ENCODE measurements at places on chromosomes 2 and 18.

GRCh38 chr2:38720613-38721241, 30.4 kb downstream of the SRSF7 start:
- no peak for DNase-seq

DNA sequence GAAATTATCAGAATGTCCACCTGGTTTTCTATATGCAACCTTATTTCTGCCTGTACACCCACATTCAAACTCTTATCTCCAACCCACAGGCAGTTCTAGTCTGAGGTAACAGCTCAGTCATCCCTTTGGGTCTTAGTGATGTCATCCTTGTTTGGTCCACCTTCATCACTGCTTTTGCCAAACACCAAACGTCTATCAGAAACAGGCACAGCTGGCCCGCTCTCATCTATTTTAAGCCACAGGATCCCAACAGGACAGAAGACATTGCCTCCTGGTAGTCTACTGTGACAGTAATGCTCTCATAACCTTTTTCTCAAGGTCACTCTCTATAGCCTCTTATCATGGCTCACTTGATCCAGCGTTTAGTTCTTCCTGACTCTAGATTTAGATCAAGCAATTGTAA, 99.0 kb upstream of the CHAC2 start:
- DNase-seq: no peak

- DNase-seq: no peak
Measured at GRCh38 chr18:74074668-74075564, 72.7 kb downstream of the FBXO15 start.

DNA sequence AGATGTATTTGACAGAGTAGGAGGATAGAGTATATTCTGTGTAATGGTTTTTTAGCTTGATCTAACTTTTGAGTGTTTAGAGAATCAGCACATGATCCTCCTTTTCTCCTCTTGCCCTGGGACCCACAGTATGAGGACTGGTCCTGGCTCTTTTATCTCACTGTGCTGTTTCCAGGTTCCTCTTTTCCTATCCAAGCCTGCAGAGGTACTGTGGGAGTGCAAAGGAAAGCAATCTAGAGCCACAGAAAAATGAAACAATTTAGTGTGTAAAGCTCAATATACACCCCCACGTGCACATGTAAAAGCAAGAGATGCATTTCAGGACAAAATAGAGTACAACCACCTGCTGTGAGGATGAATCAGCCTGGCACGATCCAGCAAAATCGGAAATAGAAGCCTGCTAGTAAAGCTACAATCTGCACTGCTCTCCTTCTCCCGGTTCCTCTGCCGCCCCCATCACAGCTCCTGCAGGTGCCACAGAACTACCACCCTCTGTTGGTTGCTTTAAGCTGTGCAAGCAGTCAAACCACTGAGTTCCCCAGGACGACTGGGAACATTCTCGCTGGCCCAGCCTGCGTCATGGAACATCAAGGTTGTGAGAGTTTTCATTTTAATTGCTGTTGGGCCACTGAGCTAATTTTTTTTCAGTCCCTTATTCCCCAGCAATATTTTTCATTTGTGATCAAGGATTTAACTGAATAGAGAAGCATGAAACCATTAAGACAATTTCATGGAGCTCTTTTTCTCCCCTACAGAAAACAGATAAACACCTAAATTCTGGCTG, 47.8 kb upstream of the MAPRE3 start:
- peak; percentile 12 for DNase-seq

- DNase-seq: no peak
Measured at GRCh38 chr2:149344105-149344504, 13.7 kb downstream of the LYPD6 start.

GRCh38 chr2:196459539-196459938, 180.0 kb upstream of the CCDC150 start:
- DNase-seq: no peak

DNA sequence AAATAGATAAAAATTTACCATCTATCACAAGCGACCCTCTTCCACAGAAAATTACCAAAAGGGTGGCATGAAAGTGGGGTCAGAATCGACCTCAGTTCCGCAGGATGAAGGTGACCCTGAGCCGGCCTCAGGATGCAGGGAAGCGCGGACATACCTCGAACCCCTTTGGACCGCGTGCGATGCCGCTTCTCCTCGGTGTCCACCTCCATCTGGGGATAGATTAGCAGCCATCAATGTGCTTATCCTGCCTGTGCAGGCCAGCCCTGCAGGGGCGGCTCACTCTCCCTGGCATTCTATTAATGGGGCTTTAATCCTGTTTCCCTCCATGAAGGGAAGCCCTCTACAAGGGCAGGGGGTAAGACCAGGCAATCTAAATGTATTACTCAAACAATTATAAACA, 235.3 kb upstream of the PXDN start:
- no peak for DNase-seq

DNA sequence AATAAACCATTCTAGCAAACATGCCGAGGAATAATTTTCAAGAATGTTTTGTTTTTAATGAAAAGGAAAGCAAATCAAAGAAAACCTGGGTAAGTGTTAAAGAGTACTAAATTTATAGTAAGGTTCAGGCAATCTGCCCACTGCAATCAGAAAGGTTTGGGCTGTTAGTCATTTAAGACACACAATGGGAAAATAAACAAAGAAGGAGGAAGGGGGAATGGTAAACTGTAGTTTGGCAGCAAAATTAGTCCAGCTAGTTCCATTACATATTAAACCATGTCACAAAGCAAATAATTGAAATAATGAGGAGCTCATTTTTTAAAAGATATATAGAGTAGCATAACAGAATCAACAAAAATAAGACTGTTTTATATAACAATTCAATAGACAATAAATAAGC, 87.5 kb upstream of the COPS8 start:
- DNase-seq: no peak

- DNase-seq: no peak
Measured at GRCh38 chr2:186135686-186136085, 350.4 kb upstream of the ZC3H15 start.

GRCh38 chr2:65137197-65137775, 7.4 kb upstream of the RAB1A start:
- DNase-seq: no peak

DNA sequence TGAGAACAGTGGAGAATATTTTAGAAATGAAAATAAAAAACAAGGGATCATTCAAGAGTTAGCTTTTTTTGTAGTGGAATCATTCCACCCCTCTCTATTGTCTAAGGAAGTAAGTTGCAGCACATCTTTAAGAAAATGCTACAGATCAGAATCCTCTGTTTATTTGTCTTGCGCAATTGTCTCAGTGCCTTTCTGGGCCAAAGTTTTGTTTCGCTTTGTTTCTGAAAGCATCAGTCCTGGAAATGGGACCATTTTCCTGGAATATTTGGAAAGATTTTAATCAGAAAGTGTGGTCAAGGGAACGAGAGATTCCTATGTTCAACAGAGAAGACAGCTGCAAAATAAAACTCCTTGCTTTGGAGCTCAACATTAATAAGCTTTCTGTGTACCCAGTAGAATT, 74.0 kb downstream of the NRXN1 start:
- no peak for DNase-seq

GRCh38 chr18:21502661-21503060, 97.8 kb downstream of the ESCO1 start:
- no peak for DNase-seq
